T-helper 1 cell (primary cell): ENCODE measurements at places on chromosomes 16 and 17.
A peak's percentile ranks its signal among the peaks of the same experiment; 100 is the strongest.

DNA sequence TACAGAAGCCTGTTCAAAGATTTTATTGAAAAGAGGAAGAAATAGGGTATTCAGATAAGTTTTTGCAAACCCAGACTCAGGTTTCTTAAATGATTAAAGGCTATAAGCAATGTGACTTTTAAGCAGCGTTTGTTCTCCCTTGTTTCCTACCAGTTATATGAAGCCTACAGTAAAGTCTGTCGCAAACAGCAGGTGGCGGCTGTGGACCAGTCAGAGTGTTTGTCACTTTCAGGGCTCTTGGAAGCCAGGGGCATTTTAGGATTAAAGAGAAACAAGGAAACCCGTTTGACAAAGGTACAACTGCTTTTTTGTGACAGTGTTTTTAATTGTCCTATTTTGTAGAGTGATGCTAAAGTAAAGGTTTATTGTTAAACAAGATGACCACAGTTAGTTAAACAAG is 7.7 kb upstream of the RARA start:
- no peak for DNase-seq

GRCh38 chr17:7258731-7259554 is 3.3 kb downstream of the CLDN7 start:
- DNase-seq, result no peak

GRCh38 chr17:49239963-49240362 is 9.4 kb upstream of the PHOSPHO1 start:
- DNase-seq, result no peak

- no peak for DNase-seq
Observed at GRCh38 chr17:49748223-49748622, 15.7 kb downstream of the FAM117A start.

DNA sequence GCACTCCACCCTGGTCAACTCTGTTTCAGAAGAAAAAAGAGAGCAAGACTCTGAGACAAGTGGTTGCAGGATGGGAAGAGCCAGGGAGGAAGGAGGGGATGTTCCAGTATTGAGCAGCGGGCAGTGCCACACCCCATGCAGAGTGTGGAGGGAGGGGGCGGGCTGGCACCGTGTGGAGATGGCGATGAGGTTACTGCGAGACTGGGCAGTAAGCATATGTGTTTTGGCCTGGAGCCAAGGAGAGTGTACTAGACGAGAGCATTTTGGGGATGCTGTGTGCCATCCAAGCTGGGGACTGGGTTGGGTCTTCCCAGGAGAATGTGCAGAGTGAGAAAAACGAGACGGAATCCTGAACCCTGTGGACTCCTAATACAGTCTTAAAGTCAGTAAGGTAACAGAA is 3.4 kb downstream of the TBC1D24 start:
- no peak for DNase-seq

GRCh38 chr17:63701868-63702720 is 2.2 kb upstream of the LIMD2 start:
- DNase-seq, result peak; percentile 53

GRCh38 chr16:19130852-19131824 is 17.4 kb downstream of the ITPRIPL2 start:
- no peak for DNase-seq

- peak; percentile 53 for DNase-seq
Observed at GRCh38 chr16:58236231-58236690, 38.4 kb upstream of the CSNK2A2 start.

DNA sequence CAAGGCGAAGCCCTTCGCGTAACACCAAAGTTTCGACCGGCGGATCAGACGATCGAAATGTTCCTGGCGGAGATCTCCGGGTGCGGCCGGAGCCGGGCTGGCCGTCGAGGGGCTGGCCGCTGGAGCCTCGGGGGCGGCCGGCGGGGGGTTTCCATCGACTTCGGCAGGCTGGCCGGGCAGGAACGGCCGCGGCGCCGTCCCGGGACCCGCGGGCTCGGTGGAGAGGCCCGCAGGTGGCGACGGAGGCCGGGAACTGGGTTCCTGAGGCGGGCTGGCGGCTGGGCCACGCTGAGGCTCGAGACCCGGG is 1.1 kb downstream of the EPOP start:
- DNase-seq, result no peak

GRCh38 chr17:33292201-33292980 is 704 bp downstream of the ASIC2 start:
- no peak for DNase-seq

GRCh38 chr17:10075919-10076318 is 122.5 kb downstream of the GAS7 start:
- DNase-seq, result no peak

DNA sequence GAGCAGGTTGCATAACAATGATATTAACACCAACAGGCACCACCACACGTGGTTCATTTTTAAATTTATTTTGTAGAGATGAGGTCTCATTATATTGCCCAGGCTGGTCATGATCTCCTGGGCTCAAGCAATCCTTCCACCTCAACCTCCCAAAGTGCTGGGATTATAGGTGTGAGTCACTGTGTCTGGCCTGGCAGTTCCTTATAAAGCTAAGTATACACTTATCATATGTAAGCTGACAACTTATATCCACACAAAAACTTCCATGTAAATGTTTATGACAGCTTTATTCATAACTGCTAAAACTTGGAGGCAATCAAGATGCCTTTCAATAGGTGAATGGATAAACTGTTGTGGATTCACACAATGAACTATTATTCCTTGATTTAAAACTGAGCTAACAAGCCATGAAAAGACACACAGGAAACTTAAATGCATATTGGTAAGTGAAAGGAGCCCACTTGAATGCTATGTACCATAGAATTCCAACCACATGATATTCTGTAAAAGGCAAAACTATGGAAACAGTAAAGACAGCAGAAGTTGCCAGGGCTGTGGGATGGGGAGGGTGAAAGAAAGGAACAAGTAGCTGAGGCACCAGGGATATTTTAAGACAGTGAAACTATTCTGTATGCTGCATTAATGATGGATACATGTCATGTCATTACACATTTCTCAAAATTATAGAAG is 156.5 kb upstream of the KCNJ18 start:
- no peak for DNase-seq

GRCh38 chr17:49388290-49388640 is 26.2 kb upstream of the ZNF652 start:
- DNase-seq, result peak; percentile 50

DNA sequence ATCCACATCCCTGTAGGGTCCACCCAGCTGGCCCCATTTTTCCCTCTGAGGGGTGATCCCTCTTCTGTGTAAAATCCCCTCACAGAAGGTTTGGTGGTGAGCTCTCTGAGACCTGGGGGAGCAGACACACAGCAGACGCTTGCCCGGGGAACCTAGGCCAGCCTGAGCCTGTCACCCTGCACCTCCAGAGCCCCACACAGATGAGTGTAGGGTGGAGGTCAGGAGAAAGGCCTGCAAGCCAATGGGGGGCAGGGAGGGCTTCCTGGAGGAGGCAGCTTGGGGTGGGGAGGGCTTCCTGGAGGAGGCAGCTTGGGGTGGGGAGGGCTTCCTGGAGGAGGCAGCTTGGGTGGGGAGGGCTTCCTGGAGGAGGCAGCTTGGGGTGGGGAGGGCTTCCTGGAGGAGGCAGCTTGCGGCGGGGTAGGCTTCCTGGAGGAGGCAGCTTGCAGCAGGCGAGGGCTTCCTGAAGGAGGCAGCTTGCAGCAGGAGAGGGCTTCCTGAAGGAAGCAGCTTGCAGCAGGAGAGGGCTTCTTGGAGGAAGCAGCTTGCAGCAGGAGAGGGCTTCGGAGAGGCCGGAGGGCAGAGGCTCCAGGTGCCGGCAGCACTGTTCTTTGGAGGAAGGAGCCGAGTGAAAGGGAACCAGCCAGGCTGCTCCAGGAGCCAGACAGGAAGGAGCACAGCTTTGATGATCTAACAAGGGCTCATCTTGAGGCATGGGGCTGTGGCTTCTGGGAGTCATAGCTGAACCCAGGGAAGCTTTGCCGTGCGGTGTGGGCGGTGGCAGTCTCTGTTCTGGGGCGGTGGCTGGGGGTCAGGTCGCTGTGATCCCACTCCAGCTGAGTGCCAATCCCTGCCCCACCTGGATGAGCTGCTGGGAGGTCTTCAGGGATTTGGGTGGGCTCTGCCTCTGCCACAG is 83.7 kb upstream of the ZNF469 start:
- DNase-seq, result no peak

GRCh38 chr16:30895627-30896260 is 670 bp upstream of the CTF1 start:
- DNase-seq, result no peak

- DNase-seq, result no peak
Observed at GRCh38 chr16:57531635-57532265, 4.6 kb downstream of the CCDC102A start.

- DNase-seq, result no peak
Observed at GRCh38 chr17:556431-556995, 158.1 kb downstream of the VPS53 start.

DNA sequence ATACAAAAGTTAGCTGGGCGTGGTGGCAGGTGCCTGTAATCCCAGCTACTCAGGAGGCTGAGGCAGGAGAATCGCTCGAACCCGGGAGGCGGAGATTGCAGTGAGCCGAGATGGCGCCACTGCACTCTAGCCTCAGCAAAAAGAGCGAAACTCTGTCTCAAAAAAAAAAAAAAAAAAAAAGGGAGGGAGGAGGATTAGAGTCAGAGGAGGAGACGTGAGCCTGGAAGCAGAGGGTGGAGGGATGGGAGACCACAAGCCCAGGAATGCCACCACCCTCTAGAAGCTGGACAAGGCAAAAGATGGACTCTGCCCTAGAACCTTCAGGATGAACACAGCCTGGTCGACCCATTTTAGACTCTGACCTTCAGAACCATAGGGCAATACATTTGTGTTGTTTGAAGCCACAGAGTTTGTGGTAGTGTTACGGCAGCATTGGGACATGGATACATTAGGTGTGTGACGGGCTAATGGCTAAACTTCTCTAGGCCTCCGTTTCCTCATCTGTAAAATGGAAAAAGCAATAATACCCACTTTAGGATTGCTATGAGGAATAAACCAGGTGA is 2.1 kb upstream of the SMIM22 start:
- DNase-seq, result no peak

DNA sequence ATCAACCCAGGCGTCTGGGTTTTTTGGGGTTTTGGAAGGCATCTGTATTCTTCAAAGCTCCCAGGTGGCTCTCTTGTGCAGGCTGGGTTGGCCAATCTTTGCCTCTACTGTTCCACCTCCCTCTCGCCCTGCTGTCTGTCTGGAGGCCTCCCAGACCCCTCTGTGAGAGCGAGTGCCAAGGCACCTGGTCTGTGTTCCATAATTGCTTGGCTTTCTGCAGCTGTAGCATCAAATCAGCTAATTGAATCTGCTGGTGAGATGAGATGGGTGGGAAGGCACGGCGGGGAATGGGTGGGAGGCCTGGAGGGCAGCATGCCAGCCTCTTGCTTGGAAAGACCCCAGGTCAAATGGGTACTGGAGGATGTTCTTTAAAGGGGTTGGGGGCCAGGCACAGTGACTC is 52.5 kb upstream of the CLEC19A start:
- no peak for DNase-seq

GRCh38 chr16:4463522-4464163 is 10.8 kb downstream of the NMRAL1 start:
- no peak for DNase-seq

DNA sequence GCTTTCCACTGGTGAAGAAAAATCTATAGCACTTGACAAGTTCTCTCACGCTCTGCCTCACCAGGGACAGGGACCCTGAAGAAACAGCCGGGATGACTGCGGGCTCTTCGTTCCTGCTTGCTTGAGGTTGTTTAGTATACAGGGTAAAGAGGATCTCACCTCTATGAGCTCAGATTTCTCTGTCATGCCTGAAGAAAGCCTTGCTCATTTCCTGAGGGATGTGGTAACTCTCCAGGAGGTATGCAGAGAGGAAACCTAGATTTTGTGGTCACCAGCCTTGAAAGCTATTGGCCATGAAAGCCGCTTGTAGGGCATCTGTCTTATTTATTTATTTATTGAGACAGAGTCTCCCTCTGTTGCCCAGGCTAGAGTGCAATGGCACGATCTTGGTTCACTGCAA is 23.2 kb downstream of the USP43 start:
- DNase-seq, result no peak

- no peak for DNase-seq
Observed at GRCh38 chr16:82452004-82452756, 174.6 kb upstream of the CDH13 start.

GRCh38 chr17:82414548-82415281 is 3.4 kb upstream of the HEXD start:
- DNase-seq, result peak; percentile 53

- peak; percentile 54 for DNase-seq
Observed at GRCh38 chr16:1309888-1310831, 724 bp downstream of the UBE2I start.

DNA sequence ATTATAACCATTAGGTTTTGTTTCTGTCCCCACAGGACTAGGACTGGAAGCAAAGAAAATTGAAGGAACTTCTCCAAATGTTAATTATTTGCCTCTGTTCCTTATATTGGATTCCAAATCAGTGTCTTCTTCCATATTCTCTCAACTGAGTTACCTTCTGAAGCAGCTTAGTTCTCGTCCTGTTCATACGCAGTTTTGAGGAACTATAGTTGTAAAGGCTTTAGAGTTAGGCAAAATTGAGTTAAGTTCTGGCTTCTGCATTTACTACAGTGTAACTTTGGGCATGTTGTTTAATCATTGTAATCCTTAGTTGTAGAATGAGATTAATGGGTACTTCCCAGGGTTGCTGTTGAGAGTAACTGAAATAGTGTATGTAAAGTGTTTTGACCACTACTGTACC is 11.2 kb downstream of the CBFB start:
- no peak for DNase-seq
